ENCODE measurements at places on chromosomes 6 and 20. TPM values are rescaled to one million over a fixed set of nuclear protein-coding genes. Genes with fewer than 3 reads are reported as not detected.

GRCh38 chr6:26543953-26544352 is 5.8 kb downstream of the HMGN4 start:
- no peak for DNase-seq

GRCh38 chr20:62200491-62201172 is 17.8 kb downstream of the MTG2 start:
- no peak for DNase-seq

EPB41L2 gene
- 11.9 TPM for total RNA-seq

CYP39A1 gene
- 31.2 TPM for total RNA-seq

All from prostate gland (tissue), 2 donors.